ENCODE measurements at places on chromosomes 6 and 20.

- no peak for DNase-seq
Observed at GRCh38 chr20:38779247-38780097, 26.0 kb upstream of the PPP1R16B start.

DNA sequence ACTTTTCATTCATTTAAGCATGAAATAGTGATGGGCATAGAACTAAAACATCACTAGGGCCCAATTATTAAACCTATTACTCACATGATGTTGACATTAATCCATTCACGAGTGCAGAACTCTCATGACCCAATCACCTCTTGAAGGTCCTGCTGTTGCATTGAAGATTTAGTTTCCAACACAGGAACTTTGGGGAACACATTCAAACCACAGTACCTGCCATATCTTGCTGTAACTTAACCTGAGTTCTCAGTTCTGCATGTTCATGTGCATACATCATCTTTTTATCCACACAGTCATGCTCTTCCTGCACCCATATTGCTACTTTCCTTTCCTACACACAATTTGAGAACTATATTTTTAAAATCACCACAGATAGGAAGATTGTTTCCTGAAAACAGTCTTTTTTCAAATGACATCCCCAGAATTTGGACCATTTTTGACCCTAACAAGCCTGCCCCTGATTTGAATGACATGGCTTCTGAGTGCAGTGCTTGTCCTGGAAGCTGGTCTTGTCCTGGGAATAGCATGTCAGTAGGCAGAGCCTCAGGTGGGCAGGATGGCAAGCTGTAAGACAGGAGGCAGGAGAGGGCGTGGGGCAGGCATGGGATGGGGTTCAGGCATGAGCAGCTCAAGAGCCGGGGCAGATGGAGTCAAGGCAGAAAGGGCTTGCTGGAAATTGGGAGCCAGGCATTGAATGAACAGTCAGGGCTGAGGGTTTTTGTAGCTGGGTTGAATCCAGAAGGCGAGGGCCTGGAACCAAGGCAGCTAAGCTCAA lies 49.2 kb upstream of the FOXC1 start:
- DNase-seq, result no peak

GRCh38 chr6:138844192-138844591 lies 48.3 kb downstream of the ECT2L start:
- no peak for DNase-seq

- DNase-seq, result no peak
Observed at GRCh38 chr6:35371494-35372262, 29.3 kb downstream of the PPARD start.

DNA sequence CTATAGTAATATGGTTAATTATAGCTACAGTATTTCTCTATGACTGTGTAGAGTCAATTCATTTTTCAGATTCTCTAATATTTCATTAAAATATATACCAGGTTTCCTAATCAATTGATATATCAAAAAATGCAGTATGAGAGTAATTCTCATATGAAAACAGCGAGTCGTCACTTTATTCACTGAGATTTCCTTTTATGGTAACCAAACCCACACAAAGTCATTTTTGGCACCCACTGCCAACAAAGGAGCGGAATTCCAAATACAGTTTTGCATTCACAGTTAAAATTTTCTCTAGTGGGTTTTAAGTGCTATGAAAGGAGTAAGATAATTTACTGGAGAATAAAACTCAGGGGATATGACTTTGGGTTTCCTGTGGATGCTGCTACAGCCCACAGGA lies 163.8 kb downstream of the HIVEP2 start:
- DNase-seq, result no peak

DNA sequence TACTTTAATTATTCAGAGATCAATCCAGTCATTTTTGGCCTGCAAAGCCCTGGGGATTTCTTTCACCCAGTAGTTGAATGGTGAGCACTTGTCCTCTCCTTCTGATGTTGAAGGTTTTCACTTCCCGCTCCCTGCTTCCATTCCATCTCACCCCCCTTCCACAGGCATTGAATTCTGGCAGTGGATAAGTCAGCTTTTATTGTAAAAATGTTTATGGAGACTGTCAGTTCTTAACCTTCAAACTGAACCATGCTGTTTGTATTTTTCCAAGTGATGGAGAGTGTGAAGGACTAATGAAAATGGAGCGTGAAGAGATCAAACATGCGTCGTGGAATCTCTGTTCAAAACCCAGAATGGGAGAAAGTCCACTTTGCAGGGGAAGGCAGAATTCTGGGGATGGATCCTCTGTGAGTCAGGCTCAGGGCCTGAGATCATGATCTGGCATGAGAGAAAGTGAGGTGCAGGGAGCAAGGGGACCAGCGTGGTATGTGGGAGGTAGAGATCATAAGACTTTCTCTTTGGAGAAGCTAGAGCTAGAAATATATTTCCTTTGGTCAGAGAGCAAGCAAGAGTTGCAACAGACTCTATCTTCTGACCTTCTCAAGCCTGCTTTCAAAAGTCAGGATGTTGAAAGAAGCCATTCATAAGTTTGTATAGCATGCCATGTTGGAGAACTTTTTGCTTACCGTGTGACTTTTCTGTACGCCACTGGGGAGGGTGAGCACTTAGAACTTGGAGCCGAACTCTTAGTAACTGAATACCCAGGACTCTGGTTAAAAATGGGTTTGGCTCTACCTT lies 30.2 kb downstream of the ISM1 start:
- DNase-seq, result no peak

GRCh38 chr6:29907637-29908340 lies 34.5 kb upstream of the HLA-A start:
- no peak for DNase-seq

- DNase-seq, result peak; percentile 18
Observed at GRCh38 chr6:26123947-26124780, 36.9 kb downstream of the HFE start.

GRCh38 chr6:17297271-17298080 lies 16.3 kb downstream of the RBM24 start:
- no peak for DNase-seq

DNA sequence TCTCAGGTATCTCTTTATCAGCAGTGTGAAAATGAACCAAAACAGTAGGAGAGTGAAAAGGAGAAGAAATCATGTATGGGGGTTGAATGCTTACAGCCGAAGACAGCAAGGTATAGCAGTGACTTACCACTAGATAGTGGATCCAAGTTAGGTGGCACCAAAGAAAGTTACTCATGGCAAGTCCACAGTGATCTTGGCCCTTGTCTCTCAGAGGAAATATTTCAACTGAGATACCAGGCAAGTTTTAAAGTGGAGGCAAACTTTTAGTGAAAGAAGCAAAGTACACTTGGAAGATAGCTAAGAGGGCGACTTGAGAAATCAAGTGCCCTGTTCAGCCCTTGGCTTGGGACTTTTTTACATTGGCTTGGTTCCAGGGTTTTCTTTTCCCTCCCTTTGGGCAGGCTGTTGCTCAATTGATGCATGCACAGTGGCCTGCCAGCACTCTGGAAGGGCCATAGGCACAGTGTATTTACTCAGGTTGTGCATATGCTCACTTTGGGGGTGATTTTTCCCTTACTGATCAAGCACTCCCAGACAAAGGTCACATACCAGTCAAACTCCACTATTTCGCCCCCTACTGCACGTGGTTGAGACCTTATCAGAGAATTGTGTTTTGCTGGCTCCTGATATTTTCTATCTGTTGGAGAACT lies 329.5 kb upstream of the KHDRBS2 start:
- no peak for DNase-seq

DNA sequence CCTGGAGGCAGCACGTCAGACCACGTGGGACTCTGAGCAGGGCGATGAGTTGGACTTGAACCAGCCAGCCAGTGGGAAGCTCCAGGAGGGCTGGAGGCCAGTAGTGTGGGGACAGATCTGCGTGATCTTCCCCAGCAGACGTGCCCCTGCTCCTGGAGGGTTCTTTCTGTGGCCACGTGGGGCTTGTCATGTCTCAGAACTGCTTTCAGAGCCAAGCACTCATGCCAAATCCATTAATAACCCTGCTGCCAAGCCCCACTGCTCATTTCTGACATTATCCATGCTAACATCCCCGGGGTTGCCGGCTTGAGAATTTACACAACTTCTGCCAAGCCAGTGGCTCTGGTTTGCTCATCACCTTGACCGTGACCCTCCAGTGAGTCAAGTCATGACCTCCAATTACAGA lies 38.3 kb downstream of the SIRPA start:
- DNase-seq, result no peak

DNA sequence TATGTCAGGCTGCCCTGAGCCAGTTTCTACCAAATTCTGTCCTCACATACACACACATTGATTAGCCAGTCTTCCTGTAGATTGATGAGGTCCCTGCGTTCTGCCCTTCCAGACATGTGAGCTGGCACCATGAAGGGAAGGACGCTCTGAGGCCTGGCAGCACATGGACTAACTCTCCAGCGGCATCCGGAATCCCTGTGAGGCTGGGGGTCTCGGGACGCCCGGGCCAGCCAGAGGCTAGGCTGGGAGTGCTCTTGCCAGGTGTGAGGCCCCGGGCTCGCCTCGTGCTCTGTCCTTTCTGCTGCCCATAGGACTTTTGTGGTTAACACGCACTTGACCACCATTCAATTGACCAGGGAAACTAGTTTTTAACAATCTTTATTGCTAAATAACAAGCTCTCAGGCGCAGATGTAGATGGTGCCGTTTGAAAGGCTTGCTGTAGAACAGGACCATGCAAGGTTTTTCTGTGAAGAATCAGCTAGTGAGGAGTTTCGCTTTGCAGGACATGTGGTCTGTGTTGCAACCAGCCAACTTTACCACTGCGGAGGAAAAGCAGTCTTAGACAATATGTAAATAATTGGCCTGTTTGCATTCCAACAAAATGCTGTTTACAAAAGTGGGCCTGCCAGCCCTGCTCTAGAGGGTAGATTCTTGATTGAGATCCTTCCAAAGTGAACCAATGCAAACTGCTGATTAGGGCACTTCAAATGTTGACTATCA lies 29.3 kb downstream of the FOXF2 start:
- DNase-seq, result no peak

DNA sequence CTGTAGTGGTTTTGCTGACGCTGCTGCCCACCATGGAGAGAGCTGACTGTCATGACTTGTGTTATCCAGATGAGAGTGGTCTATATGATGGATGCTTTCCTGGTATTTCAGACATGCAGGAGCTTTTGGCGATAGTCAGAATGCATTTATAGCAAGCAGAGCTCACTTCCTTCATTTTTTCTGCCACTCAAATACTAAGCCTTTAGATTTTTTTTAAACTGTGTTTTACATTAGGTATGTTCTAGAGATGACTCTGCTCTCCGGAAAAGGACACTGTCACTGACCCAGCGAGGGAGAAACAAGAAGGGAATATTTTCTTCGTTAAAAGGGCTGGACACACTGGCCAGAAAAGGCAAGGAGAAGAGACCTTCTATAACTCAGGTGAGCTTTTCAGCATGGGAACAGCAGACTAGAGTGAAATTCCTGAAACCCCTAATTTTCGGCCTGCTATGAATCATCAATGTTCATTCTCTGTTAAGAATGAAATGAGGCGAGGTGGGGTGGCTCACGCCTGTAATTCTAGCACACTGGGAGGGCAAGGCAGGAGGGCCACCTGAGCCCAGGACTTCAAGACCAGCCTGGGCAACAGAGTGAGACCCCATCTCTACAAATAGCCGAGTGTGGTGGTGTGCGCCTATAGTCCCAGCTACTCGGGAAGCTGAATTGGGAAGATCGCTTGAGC lies 98.6 kb upstream of the CLDN20 start:
- DNase-seq, result no peak

- no peak for DNase-seq
Observed at GRCh38 chr20:47872341-47872740, 87.1 kb upstream of the SULF2 start.

DNA sequence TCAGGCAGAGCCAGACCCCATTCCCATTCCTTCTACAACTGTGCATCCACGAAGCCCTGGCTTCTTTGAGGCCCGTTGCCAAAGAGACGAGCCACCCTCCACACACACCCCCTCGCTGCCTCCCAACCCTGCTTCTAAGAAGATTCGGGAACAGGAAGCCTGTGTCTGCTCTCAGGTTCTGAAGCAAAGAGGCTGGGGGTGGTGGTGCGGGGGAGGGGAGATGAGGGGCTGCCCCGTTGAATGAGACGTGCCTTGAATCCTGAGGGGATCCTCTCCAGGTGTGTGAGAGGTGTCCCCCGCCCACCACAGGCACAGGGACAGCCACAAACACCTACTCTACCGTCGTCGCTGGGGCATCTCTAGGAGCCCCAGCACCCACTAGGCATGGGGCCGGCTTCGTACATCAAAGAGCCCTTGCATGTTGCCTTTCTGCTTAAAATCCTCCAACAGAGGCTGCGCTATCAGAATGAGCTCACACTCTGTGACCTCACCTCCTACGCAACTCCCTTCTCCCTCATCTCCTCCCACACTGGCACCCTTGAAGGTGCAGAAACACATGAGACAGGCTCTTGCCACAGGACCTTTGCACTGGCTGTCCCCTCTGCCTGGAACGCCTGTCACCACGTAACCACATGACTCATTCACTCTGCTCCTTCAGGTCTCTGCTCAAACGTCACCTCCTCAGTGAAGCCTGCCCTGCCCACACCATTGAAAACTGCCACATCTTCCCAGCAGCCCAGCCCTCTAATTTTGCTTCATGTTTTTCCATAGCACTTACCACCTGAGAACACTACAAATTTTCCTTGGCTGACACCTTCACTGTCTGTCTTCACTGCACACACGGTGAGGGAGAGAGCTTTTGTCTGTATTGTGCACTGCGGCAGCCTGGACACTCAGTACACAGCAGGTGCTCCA lies 58.5 kb downstream of the PREX1 start:
- no peak for DNase-seq

DNA sequence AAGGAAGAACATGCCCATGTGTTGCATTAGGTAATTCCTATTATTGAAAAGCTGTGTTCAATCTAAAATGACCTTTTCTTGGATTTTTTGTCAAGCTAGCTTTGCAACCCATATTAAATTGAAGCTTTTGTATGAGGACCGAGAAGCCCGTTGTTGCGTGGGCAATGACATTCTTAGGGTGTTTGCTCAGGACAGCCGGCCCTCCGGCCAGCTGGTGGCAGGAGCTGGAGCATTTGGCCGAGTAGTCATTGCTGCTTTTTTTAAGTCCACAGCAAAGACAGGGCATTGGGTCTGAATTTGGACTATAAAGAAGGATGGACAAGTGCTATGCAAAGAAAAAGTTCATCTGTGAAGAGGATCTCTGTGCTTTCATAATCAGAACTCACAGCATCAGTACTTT lies 365.8 kb downstream of the SAMD5 start:
- DNase-seq, result no peak

- no peak for DNase-seq
Observed at GRCh38 chr6:167548451-167548850, 223.6 kb downstream of the TTLL2 start.

- no peak for DNase-seq
Observed at GRCh38 chr20:20920433-20920832, 185.7 kb downstream of the LINC00237 start.

- no peak for DNase-seq
Observed at GRCh38 chr20:57940868-57941522, 231.2 kb upstream of the PMEPA1 start.
